Transverse colon (tissue), 4 donors: ENCODE measurements at places on chromosomes 3 and 15. TPM values are rescaled to one million over a fixed set of nuclear protein-coding genes. Genes with fewer than 3 reads are reported as not detected.

Gene ATG7
- total RNA-seq, result 44.5 TPM

Gene CPOX
- 30.7 TPM for total RNA-seq

Gene EPB42
- not detected for total RNA-seq

Gene GREM1
- 23.5 TPM for total RNA-seq

Gene SLC2A2
- total RNA-seq, result not detected
